CD4-positive, alpha-beta memory T cell (primary cell): ENCODE measurements at places on chromosomes 12 and 14. TPM values are rescaled to one million over a fixed set of nuclear protein-coding genes. Genes with fewer than 3 reads are reported as not detected.

DNA sequence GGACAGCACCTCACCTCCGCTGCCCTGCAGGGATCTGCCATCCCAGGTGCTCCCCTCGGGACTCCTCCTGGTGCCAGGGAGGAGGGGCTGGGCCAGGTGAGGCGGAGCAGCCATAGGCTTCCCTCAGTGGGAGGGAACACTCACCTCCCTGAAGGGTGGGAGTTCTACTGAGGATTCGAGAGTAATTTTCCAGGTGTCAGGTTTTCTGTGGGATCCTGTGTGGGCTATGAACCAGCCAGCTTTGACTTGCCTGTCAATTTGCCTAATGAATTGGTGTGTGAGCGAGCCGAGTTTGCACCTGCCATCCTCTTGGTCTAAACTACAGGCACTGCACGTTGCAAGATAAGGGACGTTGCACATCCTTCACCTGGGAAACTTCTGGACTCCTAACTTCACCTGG, 50.3 kb downstream of the NOC4L start:
- peaks cover 8% of the 10 kb centered on the region for H3K4me1 ChIP-seq
- no peaks in the 10 kb centered on the region for H3K36me3 ChIP-seq
- H3K4me3 ChIP-seq: no peak overlapping the region

- no peaks in the 10 kb centered on the region for H3K27me3 ChIP-seq
- no peak for DNase-seq
- H3K36me3 ChIP-seq: no peaks in the 10 kb centered on the region
- peaks cover 18% of the 10 kb centered on the region for H3K4me1 ChIP-seq
Observed at GRCh38 chr12:108043286-108043685, 85.8 kb upstream of the WSCD2 start.

DNA sequence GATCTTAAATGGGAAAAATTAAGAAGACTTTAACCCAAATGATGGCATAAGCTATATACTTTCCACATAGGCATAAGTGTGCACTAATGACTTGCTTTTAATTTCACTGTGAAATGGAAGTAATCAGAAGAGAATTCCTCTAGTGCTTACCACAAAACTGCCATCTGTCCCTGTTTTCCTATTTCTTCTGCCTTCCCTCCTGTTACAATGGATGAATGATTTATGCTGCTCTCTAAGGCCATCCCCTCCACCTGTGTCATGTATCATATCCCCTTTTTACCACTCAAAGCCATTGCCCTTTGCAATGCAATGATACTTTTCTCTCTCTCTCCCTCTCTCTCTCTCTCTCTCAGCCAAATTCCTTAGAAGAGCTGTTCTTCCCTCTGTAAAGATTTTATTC, 109.1 kb downstream of the C12orf50 start:
- no peaks in the 10 kb centered on the region for H3K4me1 ChIP-seq
- H3K27me3 ChIP-seq: no peaks in the 10 kb centered on the region
- no peak overlapping the region for H3K4me3 ChIP-seq
- no peak for DNase-seq
- no peak overlapping the region for H3K27ac ChIP-seq

DNA sequence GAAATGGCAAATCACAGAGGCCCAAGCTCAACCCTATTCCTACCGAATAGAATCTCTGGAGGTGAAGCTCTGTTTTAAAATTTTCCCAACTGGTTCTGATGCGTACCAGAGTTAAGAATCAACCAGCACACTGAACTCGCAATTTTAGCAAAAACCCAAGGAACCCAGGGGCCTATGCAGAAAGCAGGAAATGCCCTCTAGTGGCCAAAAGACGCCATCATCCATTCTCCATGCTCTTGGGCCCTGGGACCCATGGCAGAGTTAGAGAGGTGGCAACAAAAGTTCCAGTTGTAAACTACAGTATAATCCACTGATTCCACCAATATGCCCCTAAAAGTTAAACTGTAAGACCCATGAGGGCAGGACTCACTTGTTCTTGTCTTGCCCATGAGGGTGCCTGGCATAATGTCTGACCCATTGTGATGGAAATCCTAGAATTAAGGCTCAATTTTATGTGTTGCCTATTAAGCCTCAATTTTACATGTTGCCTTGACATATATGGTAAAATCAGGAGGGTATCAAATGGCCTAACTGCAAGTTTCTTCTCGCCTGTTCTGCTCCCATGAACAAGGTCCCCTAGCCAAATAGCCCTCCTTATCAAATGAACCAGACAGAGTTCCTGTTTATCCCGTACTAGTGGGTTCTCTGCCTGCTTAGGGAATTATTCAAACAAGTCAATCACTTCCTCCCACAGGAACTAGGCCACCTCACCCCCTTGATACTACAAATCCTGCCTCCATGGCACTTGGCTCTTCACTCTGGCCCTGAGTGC, 137.5 kb upstream of the CPM start:
- DNase-seq: peak; percentile 39
- H3K4me3 ChIP-seq: no peak overlapping the region

- H3K4me3 ChIP-seq: no peak overlapping the region
- no peaks in the 10 kb centered on the region for H3K27me3 ChIP-seq
- H3K4me1 ChIP-seq: no peaks in the 10 kb centered on the region
- DNase-seq: no peak
- no peaks in the 10 kb centered on the region for H3K36me3 ChIP-seq
Observed at GRCh38 chr12:77540097-77540496, 290.6 kb upstream of the NAV3 start.

GRCh38 chr14:92944976-92945375, 22.0 kb downstream of the CHGA start:
- no peaks in the 10 kb centered on the region for H3K4me1 ChIP-seq
- no peak overlapping the region for H3K4me3 ChIP-seq
- H3K27ac ChIP-seq: no peak overlapping the region

- DNase-seq: no peak
- no peak overlapping the region for H3K27ac ChIP-seq
- H3K27me3 ChIP-seq: no peaks in the 10 kb centered on the region
- H3K4me3 ChIP-seq: no peak overlapping the region
Observed at GRCh38 chr14:69891422-69891821, 12.2 kb downstream of the SMOC1 start.

- H3K27ac ChIP-seq: no peak overlapping the region
- H3K36me3 ChIP-seq: no peaks in the 10 kb centered on the region
- H3K27me3 ChIP-seq: no peaks in the 10 kb centered on the region
- no peak overlapping the region for H3K4me3 ChIP-seq
- DNase-seq: no peak
Observed at GRCh38 chr12:116210762-116211161, 66.7 kb downstream of the MED13L start.

DNA sequence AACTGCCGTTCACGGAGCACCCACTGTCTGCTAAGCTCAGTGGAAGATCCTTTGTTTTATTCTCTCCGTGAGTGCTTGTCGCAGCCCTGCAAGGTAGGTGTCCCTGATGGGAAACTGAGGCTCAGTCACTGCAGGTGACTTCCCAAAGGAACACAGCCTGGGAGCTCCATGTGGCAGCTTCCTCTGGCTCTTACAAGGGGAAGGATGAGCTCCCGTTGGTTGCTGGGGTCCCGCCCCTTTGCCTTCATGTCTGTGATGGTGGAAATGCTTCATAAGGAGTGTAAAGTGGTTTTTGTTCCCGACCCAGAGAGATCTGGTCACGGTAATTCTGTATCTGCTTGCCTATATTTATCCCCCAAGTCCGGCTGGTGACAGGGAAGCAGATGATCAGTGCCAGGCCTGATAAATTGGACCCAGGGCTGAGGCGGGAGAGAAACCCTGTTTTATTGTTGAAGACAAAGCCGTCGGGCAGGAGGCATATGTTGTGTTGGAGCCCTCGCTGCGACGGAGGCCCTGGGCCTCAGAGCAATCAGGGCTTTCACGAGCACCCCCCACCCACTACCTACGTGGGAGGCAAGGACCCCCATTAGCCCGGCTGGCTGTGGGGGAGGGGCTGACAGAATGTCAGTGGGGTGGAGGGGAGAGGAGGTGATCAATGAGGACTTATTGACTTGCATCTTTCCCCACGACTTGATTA, 91.9 kb downstream of the KIF26A start:
- no peaks in the 10 kb centered on the region for H3K27me3 ChIP-seq
- no peak overlapping the region for H3K27ac ChIP-seq
- peaks cover 10% of the 10 kb centered on the region for H3K4me1 ChIP-seq
- no peaks in the 10 kb centered on the region for H3K36me3 ChIP-seq

- no peaks in the 10 kb centered on the region for H3K36me3 ChIP-seq
- H3K4me3 ChIP-seq: no peak overlapping the region
- H3K27me3 ChIP-seq: no peaks in the 10 kb centered on the region
- DNase-seq: no peak
- H3K27ac ChIP-seq: no peak overlapping the region
- H3K4me1 ChIP-seq: peaks cover 10% of the 10 kb centered on the region
Observed at GRCh38 chr12:53160000-53160399, 20.5 kb upstream of the ZNF740 start.

DNA sequence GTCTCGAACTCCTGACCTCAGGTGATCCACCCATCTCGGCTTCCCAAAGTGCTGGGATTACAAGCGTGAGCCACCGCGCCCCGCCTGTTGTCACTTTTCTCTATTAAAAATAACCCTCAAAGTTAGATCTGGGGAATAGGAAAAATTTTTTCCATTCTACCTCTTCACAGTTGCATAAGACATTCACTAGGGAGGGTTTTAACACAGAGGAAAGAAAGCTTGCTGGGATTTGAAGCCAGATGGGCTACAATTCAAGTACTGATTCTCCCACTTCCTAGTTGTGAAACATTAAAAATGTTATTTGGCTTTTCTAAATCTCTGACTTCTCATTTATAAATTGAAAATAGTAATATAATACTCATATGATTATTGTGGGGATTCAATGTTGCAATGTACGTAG, 23.3 kb upstream of the SLC15A5 start:
- no peak for DNase-seq
- H3K4me3 ChIP-seq: no peak overlapping the region

GRCh38 chr12:96347130-96347699, 53.0 kb downstream of the CDK17 start:
- H3K4me1 ChIP-seq: peaks cover 71% of the 10 kb centered on the region
- H3K27me3 ChIP-seq: no peaks in the 10 kb centered on the region
- no peak overlapping the region for H3K4me3 ChIP-seq
- no peak overlapping the region for H3K27ac ChIP-seq
- no peak for DNase-seq

DNA sequence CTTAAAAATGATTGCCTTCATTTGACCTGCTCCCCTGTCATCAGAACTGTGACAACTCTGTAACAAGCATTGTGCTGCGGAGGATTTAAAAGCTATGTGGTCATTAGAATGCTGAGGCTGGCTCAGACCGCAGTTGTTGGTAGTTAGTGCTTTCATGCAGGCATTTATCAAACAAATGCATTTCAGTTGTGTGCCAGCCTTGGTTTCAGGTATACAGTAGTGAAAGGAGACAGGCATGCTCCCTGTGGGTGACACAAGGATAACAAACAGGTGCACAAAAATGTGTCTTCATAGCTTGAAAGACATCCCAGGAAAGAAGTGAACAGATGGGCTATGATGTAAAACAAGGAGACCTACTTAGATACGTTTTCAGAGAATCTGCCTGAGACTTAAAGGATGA, 60.6 kb downstream of the MARK3 start:
- no peak for DNase-seq
- H3K36me3 ChIP-seq: no peaks in the 10 kb centered on the region
- H3K4me3 ChIP-seq: no peak overlapping the region
- peaks cover 15% of the 10 kb centered on the region for H3K4me1 ChIP-seq

GRCh38 chr14:92033433-92033832, 6.4 kb downstream of the TRIP11 start:
- H3K36me3 ChIP-seq: peaks cover 3% of the 10 kb centered on the region
- no peak for DNase-seq
- no peak overlapping the region for H3K27ac ChIP-seq
- no peak overlapping the region for H3K4me3 ChIP-seq

GRCh38 chr12:49043856-49044258, 16.7 kb downstream of the KMT2D start:
- peak; percentile 84 for DNase-seq
- no peaks in the 10 kb centered on the region for H3K27me3 ChIP-seq
- H3K27ac ChIP-seq: no peak overlapping the region
- no peaks in the 10 kb centered on the region for H3K4me1 ChIP-seq
- no peak overlapping the region for H3K4me3 ChIP-seq
- H3K36me3 ChIP-seq: peaks cover 88% of the 10 kb centered on the region

DNA sequence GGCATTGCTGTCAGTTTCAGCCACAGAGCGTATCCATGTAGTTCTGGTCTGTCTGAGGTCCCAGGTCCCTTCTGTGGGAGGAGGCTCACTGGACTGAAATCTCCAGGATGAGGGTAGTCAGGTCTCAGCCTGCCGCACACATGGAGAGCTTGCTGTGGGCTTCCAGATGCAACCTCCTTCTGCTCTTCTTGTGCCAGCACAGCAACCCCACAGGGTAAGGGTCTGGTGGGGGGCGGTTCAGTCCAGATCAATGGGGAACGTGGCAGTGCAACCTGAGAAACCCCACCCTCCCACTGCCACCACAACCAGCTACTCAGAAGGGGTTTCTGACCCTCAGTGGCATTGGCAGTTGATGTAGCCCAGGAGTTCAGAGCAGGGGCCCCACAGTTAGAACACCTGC, 61.2 kb downstream of the BEGAIN start:
- no peak overlapping the region for H3K27ac ChIP-seq
- no peak overlapping the region for H3K4me3 ChIP-seq
- no peaks in the 10 kb centered on the region for H3K4me1 ChIP-seq
- peaks cover 6% of the 10 kb centered on the region for H3K36me3 ChIP-seq
- DNase-seq: no peak

- H3K27ac ChIP-seq: no peak overlapping the region
- H3K4me1 ChIP-seq: no peaks in the 10 kb centered on the region
- H3K36me3 ChIP-seq: no peaks in the 10 kb centered on the region
- DNase-seq: no peak
- H3K4me3 ChIP-seq: no peak overlapping the region
Observed at GRCh38 chr14:82070040-82070439, 536.4 kb upstream of the SEL1L start.

GRCh38 chr12:43733687-43734086, 24.9 kb downstream of the PUS7L start:
- no peaks in the 10 kb centered on the region for H3K27me3 ChIP-seq
- no peak overlapping the region for H3K4me3 ChIP-seq
- no peaks in the 10 kb centered on the region for H3K4me1 ChIP-seq
- peaks cover 14% of the 10 kb centered on the region for H3K36me3 ChIP-seq
- no peak overlapping the region for H3K27ac ChIP-seq
- DNase-seq: no peak

- H3K36me3 ChIP-seq: no peaks in the 10 kb centered on the region
- no peak overlapping the region for H3K4me3 ChIP-seq
- H3K27ac ChIP-seq: no peak overlapping the region
- no peaks in the 10 kb centered on the region for H3K27me3 ChIP-seq
- no peaks in the 10 kb centered on the region for H3K4me1 ChIP-seq
- no peak for DNase-seq
Observed at GRCh38 chr12:55849616-55850343, 7.0 kb upstream of the MMP19 start.

GRCh38 chr12:93020631-93021597, 91.8 kb upstream of the EEA1 start:
- no peak for DNase-seq
- H3K36me3 ChIP-seq: no peaks in the 10 kb centered on the region
- H3K27ac ChIP-seq: no peak overlapping the region
- no peaks in the 10 kb centered on the region for H3K4me1 ChIP-seq
- no peaks in the 10 kb centered on the region for H3K27me3 ChIP-seq
- H3K4me3 ChIP-seq: no peak overlapping the region

Gene RHOJ
- not detected for total RNA-seq

Gene IRAK3
- total RNA-seq: 0.44 TPM

Gene MUCL1
- not detected for total RNA-seq

Gene PYGL
- total RNA-seq: 0.61 TPM

Gene PLCZ1
- not detected for total RNA-seq

Gene ZNF385A
- total RNA-seq: 1.8 TPM

Gene SYNDIG1L
- total RNA-seq: not detected

Gene C1QL4
- total RNA-seq: not detected

Gene SLC6A15
- total RNA-seq: not detected

Gene IL26
- total RNA-seq: not detected

Gene PITPNM2
- total RNA-seq: 15.7 TPM
